NCI-H774 (cell line): ENCODE measurements at places on chromosomes 11 and 22.

DNA sequence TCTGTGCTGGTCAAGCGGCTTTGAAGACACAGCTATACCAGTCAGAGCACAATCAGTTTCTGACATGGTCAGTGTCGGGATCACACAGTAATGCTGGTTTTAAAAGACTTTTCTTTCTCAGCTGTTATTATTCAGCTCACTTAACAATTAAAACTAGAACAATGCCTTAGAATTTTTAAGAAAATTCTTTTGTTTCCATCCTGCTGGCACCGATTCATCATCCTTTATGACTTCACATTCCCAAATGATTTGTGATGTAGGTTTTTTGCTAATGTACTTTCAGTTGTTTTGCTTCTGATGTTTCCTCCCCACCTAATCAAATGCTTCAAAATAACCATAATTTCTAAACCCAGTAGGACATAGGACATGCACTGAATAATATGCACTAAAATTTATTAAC lies 34.5 kb upstream of the OLFML1 start:
- no peak for DNase-seq

DNA sequence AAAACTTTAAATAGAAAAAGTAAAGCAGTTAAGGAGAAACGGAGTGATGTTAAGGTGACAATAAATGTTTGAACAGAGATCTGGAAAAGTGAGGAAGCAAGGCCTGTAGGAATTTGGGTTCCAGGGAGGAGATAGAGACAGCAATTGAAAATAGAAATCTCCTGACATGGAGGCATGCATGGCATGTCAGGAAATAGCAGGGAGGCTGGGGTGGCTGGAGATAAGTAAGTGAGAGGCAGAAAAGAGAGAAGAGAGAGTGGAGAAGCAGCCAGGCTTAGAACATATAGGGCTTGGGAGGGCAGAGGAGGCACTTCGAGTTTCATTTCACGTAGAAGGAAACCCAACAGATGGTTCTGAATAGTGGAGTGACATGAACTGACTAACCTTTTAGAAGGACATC lies 185.5 kb downstream of the LRRC4C start:
- no peak for DNase-seq

- DNase-seq = peak; percentile 90
These were observed 2.5 kb downstream of the MTA2 start for GRCh38 chr11:62599069-62599696.

DNA sequence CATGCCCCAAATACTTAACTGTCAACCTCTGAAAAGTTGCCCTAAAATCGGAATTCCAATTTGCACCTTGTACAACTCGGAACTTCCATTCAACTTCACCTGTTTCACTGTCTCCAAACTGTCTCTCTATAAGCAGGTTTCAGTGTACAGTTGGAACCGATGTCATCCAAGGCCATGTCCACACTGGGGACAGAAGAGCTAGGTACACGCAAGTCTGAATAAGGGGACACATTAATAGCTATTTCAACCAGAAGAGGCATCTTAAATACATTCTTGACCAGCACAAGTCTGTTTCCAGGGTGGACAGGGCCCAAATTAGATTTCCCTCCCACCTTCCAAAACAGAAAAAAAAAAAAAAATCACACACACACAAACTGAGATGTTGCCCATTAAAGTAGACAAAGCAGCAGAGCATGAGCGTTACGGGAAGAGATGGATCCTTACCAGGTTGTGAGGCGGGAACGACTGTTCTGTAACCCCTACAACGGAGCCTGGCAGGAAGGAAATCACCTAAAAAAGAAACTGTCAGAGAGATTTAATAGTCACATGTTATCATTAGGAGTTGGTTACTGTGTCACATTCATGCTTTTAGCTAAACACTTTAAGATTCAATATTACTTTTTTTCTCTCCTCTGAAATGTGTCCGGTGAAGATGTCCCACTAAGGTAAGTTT lies 1.7 kb downstream of the CREBZF start:
- no peak for DNase-seq

GRCh38 chr11:47408598-47409439 lies 429 bp downstream of the SLC39A13 start:
- no peak for DNase-seq

- DNase-seq = no peak
These were observed 19.0 kb upstream of the RASD2 start for GRCh38 chr22:35521358-35522224.

DNA sequence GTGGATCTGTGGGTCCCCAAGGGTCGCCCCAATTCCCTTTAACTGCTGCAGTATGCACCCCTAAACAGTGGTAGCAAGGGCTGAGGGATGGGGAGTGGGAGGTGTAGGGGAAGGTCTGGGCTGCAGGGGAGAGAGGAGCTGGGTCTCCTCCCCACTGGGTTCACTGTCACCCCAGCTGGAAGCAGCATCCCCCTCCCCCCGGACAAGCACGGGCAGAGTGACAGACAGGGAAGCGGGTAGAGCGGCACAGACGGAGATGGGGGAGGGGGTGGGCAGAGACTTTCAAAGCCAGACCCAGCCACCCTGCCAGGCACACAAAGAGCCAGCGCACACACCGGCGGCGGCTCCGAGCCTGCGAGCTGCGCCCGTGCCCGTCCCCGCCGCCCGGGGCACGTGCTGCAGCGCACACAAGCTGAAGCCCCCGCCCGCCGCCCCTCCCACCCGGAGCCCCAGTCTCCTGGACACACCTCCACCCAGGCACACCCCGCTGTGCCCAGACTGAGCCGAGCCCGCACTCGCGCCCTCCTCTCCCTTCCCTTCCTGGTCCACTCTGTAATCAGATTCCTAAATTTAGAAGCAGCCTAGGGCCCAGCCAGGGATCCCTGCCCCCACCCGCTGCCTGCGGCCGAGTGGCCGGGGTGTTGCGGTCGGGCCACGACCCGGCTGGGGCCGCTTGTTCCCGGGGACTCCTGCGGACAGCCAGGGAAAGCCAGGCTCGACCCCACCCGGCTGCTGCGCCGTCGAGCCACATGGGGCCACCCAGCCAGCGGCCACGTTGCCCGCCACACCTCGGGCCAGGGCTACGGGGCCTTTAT lies 935 bp upstream of the RCOR2 start:
- peak; percentile 33 for DNase-seq

DNA sequence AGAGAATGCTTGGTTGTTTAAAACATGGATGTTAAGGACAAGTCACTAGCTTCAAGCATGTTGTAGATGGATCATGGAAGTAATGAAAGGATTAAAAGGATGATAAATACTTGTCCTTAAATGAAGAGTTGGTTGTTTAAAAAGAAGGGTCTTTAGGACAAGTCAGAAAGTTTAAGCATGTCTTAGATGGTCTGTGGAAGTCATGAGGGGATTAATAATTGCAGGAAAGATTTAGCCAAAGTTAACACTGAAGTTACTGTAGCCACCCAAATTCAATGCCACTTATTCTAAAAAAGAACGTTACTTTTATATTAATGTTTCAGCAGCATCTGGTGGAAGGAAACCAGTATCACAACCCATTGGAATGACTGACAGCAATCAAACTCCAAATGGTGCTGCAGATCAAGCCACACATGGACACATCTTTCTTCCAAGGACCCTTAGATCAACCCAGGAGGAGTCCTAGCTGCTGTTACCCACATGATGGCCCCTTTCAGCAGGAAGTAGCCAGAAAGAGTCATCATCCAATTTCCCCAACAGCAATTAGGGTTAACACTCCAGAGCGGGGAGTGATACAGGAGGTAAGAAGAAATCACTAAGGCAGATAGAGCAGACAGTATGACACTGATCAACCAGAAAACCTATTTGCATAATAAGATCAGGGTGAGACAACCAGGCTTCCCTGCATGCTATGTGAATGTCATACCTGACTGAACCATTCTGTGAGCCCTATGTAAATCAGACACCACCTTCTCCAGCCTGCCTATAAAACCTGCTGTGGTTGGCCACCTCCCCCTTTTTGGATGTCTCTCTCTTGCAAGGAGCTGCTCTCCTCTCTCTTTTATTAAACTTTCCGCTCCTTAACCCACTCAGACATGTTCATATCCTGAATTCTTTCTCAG lies 88.4 kb upstream of the GNAZ start:
- DNase-seq = no peak

GRCh38 chr11:35725885-35726284 lies 63.3 kb downstream of the TRIM44 start:
- DNase-seq = no peak

- no peak for DNase-seq
These were observed 1110.4 kb downstream of the BRD1 start for GRCh38 chr22:48717076-48717810.

- DNase-seq = no peak
These were observed 27.2 kb upstream of the A4GALT start for GRCh38 chr22:42747701-42748513.

- DNase-seq = no peak
These were observed 344.4 kb upstream of the LRRC4C start for GRCh38 chr11:41803895-41804294.

DNA sequence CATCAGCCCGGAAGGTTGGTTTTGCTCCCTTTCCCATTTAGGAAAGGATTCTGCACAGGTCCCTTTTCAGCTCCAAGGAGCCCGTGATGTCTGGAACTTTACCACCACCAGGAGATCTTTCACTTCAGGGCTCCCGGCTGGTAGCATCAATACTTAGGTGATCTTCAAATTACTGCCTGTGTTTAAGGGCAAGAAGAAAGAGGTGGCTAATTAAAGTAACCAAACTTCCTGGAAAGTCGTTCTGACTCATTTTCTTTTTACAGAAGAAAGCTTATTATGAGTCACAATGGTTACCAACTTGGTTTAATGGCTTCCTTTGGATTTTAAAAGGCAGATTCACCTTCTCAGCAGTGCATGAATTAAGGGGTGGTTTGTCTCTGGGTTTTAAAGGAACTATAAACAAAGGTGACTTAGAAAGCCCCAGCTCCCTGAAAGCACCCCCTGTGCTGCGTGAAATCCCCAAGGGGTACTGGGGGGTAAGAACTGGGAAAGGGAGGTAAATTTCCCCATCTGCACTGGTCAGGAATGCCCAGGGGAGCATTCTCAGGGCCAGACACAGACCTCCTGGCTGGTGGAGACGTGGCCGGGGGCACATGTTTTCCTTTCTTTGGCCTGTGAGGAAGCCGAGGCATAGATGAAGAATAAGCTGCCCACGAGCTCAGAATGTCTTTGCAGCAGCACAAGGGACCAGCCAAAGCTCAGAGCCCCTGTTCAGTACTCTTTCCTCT lies 8.8 kb downstream of the POU2F3 start:
- no peak for DNase-seq

- peak; percentile 67 for DNase-seq
These were observed 44.2 kb downstream of the MRE11 start for GRCh38 chr11:94449437-94449836.

GRCh38 chr22:24190159-24190540 lies 8.9 kb downstream of the SUSD2 start:
- DNase-seq = no peak

DNA sequence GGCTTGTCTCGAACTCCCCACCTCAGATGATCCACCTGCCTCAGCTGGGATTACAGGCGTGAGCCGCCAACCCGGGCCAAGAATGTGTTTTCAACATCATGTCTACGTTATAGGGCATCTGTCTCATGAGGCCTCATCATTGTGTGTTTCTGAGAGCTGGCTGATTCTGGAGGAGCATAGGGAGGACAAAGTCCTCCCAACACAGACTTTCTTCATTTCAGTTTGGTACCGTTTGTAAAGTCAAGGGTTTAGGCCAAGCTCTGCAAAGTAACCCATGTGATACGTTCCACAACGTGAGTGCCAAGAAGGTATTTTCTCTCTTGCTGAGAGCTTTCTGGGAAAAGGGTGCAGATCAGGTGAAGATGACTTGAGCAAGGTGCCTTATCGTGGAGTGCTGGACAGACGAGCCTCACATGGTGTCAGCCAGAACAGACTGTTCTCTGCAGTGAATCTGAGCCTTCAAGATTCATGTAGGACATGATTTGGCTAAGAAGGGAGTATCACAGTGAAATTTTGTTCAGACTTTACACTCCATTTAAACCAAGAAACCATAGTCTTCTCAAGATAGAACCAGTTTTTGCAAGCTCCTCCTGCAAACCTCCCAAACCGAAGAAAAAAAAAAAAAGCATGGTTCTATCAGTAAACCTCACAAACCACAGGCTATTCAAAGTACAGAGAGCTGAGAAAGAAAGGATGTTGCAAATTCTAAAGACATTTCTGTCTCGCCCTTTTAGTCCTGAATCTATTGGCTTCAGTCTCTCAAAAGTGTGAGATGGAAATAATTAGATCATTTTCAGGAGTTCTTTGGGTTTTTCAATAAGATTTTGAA lies 71.7 kb downstream of the DBX1 start:
- DNase-seq = no peak

DNA sequence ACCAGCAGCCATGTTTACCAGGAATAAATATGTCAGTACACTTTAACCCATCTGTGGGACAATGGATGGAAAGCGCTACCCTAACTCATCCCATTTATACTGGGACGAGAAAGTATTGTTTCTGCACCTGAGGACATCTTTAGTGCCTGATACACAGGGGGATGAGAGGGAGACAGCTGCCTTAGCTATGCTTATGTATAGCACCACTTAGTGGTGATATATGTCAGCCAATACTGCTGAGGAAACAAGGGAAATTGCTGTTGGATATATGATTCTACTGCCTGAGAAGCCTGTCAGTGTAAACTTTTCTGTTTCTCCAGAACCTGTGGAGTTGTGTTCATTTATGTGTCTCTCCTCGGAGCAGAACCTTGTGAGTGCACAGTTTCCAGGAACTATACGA lies 13.3 kb upstream of the CEP295 start:
- peak; percentile 25 for DNase-seq

- DNase-seq = no peak
These were observed 84.2 kb downstream of the FAM168A start for GRCh38 chr11:73513707-73514106.

GRCh38 chr11:43935424-43935979 lies 6.9 kb upstream of the C11orf96 start:
- DNase-seq = no peak

DNA sequence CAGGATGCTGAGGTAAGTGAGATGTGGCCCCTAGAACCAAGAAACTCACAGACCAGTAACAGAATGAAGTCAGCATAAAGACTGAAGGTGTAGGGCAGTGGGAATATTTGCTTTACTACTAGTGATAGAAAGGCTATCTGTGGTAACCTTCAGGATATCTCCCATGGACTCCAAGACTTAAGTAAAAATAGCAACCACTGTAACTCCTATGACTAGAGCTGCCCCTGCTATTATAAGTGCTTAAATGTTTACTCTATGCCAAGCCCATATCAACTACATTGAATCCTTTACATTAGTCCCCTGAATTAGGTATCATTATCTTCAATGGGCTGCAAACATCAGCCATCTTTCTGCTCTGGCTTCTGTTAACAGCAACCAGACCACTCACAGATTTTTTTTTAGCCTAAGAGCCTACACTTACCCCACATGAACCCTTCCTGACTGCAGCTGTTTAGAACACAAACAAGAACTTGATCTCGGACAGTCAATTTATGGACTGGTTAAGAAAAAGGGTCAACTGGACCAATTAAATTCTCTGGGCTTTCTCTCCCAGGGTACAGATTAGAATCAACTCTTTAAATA lies 335.1 kb upstream of the API5 start:
- no peak for DNase-seq

GRCh38 chr11:123221096-123221561 lies 26.1 kb upstream of the CLMP start:
- DNase-seq = no peak

DNA sequence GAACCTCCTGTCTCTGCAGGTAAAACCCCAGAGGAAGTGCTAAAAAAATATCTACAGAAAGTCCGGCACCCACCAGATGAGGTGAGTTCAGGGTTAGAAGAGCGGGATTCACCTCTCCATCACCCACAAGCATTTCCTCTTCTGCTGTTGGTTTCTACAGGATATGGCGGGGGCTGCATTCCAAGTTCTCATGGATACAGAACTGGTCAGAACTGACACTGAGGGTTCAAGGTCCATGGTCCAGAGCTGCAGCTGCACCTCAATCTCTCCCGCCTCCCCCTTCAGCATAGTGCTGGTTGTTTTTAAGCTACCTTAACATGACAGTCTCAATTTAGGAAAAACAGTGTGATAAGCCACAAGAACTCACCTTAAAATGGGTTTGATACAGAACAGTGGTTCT lies 19.2 kb downstream of the DTX4 start:
- DNase-seq = no peak
